IMR-90 (cell line): ENCODE measurements at places on chromosomes 7 and 10. TPM values are rescaled to one million over a fixed set of nuclear protein-coding genes. Genes with fewer than 3 reads are reported as not detected.

TAS2R5 gene
- polyA plus RNA-seq: 0.32 and 0.33 TPM in 2 replicates

PAOX gene
- 4.3 and 4.5 TPM in 2 replicates for polyA plus RNA-seq

ZNF736 gene
- polyA plus RNA-seq: 1.3 and 1.9 TPM in 2 replicates

DNA sequence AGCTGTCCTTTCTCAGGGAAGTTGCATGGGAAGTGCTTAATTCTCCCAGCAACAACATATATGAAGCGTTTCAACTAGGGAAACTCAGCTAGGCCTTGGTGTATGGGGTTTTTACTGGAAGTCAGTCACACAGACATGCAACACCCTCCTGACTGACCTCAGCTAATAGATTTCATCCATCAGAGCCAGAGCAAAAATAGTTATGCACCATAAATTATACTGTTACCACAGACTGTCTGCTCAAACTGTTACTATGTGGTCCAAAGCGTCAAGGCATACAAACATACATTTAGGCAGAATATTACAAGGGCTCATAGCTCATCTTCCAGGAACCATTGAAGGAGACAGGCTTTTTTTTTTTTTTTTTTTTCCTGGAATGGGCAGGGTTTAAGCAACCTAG lies 417.9 kb downstream of the ANKRD7 start:
- DNase-seq: no peak

GRCh38 chr7:28062197-28062991 lies 118.2 kb downstream of the JAZF1 start:
- DNase-seq: peak; percentile 65

DNA sequence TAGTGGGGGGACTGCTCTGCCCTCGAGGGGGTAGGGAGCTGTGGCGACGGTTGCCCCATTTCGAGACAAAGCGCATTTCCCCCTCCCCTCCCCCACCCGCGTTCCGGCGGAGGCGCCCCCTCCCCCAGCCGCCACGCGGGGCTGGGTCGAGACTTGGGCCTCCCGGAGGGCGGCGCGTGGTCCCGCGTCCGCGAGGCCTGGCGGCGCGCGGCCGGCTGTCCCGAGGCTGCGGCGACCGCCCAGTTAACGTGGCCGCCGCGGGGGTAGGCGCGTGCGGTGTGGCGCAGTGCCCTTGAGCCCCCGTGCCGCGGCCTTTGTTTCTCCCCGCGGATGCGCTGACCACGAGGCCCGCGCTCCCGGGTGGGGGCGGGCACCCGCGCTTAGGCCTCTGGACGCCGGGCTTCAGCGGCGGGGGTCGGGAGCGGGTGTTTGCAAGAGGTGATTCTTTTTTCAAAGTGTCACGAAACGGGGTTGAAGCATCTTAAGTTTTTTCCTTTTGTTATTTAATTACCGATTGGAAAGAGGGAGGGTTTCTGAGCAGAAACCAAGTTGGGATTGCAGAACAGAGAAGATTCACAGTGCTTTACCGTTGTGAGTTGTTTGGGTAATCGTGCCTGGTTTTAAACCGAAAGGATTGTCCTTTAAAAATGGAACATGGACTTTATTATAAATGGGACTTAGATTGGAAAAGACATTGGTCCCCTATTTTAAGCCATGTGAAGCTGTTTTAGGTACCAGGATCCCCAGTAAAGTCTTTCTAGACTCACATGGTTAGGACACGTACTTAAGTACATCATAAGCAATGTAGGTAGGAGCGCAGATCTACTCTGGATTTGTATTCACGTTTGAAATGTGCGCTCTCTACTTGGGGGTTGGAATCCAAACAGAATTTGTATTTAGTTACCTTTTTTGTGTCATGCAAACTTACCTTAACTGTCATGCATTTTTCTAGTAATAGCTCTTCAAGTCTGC lies 760 bp downstream of the CBX3 start:
- DNase-seq: no peak

GRCh38 chr10:90857635-90858460 lies at the start of gene HTR7:
HTR7 (minus strand) TSS chr10:90858039; CDS start chr10:90857671, 368 bp downstream.
- peak; percentile 33 for DNase-seq
